ENCODE measurements at places on chromosomes 1 and 21. TPM values are rescaled to one million over a fixed set of nuclear protein-coding genes. Genes with fewer than 3 reads are reported as not detected.

Gene ZFP69
- 2.0 TPM for total RNA-seq

Gene NFASC
- 8.5 TPM for total RNA-seq

Gene RGS4
- not detected for total RNA-seq

Gene HPCAL4
- 0.39 TPM for total RNA-seq

Gene CLDN17
- total RNA-seq = not detected

Gene AADACL4
- total RNA-seq = not detected

Gene SHE
- 19.4 TPM for total RNA-seq

Gene SERPINC1
- total RNA-seq = not detected

Gene KRTAP10-2
- not detected for total RNA-seq

Gene CD1B
- total RNA-seq = not detected

Gene C1orf94
- not detected for total RNA-seq

Gene WNT9A
- 29.8 TPM for total RNA-seq

Gene RNF115
- total RNA-seq = 76.5 TPM

Gene TTLL7
- total RNA-seq = 3.3 TPM

Gene MX2
- total RNA-seq = 5.3 TPM

Gene EVA1C
- 25.5 TPM for total RNA-seq

Gene TMEM52
- total RNA-seq = 1.1 TPM

Gene DISP1
- 5.9 TPM for total RNA-seq

Gene TFF2
- not detected for total RNA-seq

Gene NMNAT2
- total RNA-seq = 1.9 TPM

Gene LENEP
- not detected for total RNA-seq

Gene YRDC
- 5.3 TPM for total RNA-seq

Gene COL9A2
- 0.14 TPM for total RNA-seq

Gene KPRP
- total RNA-seq = not detected

Gene GIPC2
- 1.0 TPM for total RNA-seq

Gene RAB7B
- total RNA-seq = 1.5 TPM

Gene EFNA3
- 1.2 TPM for total RNA-seq

Gene NUP210L
- total RNA-seq = 0.05 TPM

Gene B4GALT2
- 65.0 TPM for total RNA-seq
